ENCODE measurements at places on chromosomes 1 and 21. TPM values are rescaled to one million over a fixed set of nuclear protein-coding genes. Genes with fewer than 3 reads are reported as not detected.

GRCh38 chr1:183675381-183675780 lies 22.3 kb upstream of the APOBEC4 start:
- peaks cover 10% of the 10 kb centered on the region for H3K4me1 ChIP-seq
- H3K27me3 ChIP-seq: no peaks in the 10 kb centered on the region
- DNase-seq: no peak

DNA sequence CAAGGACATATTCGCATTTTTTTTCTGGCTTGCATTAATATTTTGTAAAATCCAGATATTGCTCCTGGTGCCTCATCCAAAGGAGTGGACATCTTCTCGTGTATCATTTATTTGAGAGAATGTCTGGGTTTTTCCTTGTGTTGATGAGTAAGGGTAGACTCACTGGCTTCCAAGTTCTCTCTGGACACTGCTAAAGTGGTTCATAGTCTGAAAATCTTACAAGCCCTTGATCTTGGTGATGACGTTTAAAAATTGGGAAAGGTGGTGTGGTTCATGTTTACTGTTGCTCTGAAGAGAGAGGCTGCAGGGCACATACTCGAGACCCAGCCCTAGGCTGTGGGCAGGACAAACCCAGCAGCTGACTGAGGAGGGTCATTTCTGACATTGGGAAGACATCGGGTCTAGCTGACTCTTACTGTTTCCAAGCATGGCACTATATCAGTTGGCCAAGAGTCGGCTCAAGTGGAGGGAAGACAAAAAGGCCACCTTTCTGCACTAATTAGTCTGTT lies 296.2 kb downstream of the LMX1A start:
- no peaks in the 10 kb centered on the region for H3K36me3 ChIP-seq
- H3K4me1 ChIP-seq: no peaks in the 10 kb centered on the region
- no peak for DNase-seq

GRCh38 chr1:44777969-44778635 lies 2.8 kb downstream of the RPS8 start:
- H3K27ac ChIP-seq: no peak overlapping the region
- H3K4me3 ChIP-seq: no peak overlapping the region
- no peak for DNase-seq
- no peaks in the 10 kb centered on the region for H3K4me1 ChIP-seq
- no peaks in the 10 kb centered on the region for H3K27me3 ChIP-seq

The KRTAP10-8 gene
- total RNA-seq: not detected

- H3K4me3 ChIP-seq: peak overlapping the region; percentile 88
- H3K27me3 ChIP-seq: no peaks in the 10 kb centered on the region
- DNase-seq: no peak
- no peaks in the 10 kb centered on the region for H3K36me3 ChIP-seq
- H3K27ac ChIP-seq: peak overlapping the region; percentile 88
These were observed 637 bp downstream of the PLXNA2 start for GRCh38 chr1:208243527-208243966.

DNA sequence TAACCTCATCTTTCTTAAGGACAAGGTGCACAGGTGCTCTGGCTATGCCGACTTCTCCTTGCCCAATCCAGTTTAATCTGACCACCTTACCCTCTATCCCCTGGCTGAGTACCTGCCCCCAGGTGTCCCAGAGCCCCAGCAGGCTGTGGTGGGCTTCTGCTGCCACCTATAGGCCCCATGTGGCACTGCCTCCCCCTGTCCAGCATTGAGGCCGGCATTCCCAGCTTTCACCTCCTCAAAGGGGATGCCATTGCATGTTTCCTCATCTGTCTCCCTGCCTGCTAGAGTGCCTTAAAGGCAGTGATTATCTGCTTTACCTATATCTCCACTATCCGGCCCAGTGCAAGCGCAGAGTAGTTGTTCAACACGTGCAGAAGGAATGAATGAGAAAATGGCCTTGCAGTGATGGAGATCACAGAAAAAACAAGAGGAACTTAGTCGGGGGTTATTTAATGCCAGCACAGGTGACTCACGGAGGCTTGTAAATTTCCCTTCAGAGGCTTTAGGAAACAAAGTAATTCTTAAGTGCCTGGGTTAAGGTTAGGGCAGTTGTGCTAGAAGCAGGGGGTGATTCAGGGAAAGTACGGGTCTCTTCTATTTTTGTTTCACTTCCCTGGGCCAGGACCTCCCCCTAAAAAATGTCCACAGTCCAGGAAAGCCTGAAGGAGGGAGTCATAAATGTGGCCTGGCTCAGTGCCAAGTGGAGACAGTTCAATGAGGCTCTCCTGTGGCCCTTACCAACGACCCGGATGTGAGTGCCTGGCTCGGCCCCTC lies 131.8 kb upstream of the NGF start:
- no peak overlapping the region for H3K4me3 ChIP-seq
- H3K4me1 ChIP-seq: no peaks in the 10 kb centered on the region
- no peak overlapping the region for H3K27ac ChIP-seq
- peak; percentile 59 for DNase-seq
- H3K36me3 ChIP-seq: no peaks in the 10 kb centered on the region

GRCh38 chr21:41139275-41139674 lies 28.7 kb upstream of the BACE2 start:
- H3K36me3 ChIP-seq: no peaks in the 10 kb centered on the region
- H3K27me3 ChIP-seq: no peaks in the 10 kb centered on the region
- H3K4me3 ChIP-seq: no peak overlapping the region

DNA sequence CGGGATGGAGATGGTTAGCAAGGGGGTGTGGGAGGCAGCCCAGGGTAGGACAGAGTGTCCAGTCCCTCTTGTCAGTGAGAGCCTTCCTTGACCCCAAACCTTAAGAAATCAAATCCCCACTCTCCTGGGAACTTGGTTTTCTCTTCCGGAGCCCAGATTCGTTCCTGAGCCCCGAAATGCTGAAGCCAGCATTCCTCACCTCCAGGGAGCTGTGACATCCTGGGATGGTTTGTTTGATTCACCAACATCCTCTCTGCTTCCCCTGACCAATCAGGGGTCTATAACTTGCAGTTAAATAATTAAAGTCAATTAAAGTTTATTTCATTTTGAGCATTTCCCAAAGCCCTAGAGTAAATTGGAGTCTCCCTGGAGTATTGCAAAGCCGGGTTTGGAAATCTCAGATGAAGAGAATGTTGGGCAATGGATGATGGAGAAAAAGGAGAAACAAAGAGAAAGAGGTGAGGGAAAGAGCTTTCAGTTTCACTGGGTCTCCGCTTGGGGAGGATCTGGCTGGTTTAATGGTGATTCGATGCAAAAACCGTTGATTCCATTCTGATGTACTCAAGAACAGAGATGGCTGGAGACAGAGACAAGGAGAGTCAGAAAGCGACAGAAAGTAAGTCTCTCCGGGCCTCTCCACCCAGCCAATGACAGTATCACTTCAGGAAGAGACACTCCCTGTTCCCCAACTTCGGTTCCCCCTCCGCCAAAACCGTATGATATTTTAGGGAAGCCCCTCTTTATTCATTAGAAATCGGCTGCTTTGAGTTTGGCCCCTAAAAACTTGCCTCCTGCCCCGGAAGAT lies 12.8 kb upstream of the ALX3 start:
- peak overlapping the region; percentile 66 for H3K27ac ChIP-seq
- H3K36me3 ChIP-seq: no peaks in the 10 kb centered on the region
- H3K27me3 ChIP-seq: no peaks in the 10 kb centered on the region
- peaks cover 17% of the 10 kb centered on the region for H3K4me1 ChIP-seq

DNA sequence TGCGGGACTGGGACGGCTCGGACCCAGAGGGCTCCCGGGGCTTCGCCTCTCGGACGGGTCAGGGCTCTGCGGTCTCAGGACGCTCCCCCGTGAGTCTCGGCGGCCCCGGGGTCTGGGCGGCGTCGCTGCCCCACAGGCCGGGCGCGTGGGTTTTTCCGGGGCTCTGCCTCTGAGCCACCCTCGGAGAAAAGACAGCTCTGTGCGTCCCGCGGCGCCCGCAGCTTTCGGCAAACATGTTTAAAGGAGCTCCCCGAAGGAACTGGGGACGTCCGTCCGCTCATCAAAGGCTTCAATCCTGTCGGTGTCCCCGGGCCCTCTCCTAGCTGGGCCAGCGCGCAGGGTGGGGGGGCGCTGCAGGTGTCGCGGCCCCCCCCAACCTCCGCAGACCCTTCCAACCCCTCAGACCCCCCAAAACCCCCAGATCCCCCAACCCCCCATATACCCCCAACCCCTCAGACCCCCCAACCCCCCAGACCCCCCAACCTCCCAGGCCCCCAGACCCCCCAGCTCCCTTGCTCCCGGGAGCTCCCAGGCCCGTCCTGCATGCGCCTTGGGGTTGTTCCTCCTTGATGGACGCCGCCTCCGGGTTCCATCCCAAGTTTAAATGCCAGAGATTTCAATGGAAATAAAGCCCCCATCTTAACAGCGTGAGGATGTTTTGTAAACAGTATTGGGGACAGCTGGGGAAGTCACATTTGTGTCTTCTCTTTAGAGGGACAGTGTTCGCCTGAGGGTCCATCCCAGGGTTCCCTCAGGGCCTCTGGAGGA lies 996 bp upstream of the C1orf159 start:
- no peaks in the 10 kb centered on the region for H3K36me3 ChIP-seq
- H3K4me3 ChIP-seq: peak overlapping the region; percentile 42
- H3K27ac ChIP-seq: no peak overlapping the region
- DNase-seq: no peak
- H3K4me1 ChIP-seq: peaks cover 16% of the 10 kb centered on the region
- H3K27me3 ChIP-seq: no peaks in the 10 kb centered on the region

DNA sequence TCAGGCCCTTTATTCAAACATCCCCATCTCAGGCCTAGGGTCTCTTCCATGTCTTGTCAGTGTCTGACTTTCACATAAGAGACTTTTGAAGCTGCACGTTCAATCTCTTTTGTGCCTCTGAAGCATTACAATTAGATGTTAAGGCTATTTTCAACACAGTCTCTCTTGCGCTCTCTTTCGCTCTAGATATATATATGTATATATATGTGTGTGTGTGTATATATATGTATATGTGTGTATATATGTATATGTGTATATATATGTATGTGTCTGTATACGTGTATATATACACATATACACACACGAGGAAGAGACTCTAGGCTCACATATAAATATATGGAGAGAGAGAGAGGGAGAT lies 162.5 kb upstream of the RNPC3 start:
- H3K27me3 ChIP-seq: no peaks in the 10 kb centered on the region
- H3K4me3 ChIP-seq: no peak overlapping the region
- no peak for DNase-seq
- no peaks in the 10 kb centered on the region for H3K4me1 ChIP-seq
- no peaks in the 10 kb centered on the region for H3K36me3 ChIP-seq

GRCh38 chr1:32742199-32742947 lies 39.8 kb upstream of the SYNC start:
- H3K27me3 ChIP-seq: no peaks in the 10 kb centered on the region
- DNase-seq: no peak
- no peaks in the 10 kb centered on the region for H3K36me3 ChIP-seq
- H3K4me3 ChIP-seq: peak overlapping the region; percentile 76

The SPATA45 gene
- not detected for total RNA-seq

DNA sequence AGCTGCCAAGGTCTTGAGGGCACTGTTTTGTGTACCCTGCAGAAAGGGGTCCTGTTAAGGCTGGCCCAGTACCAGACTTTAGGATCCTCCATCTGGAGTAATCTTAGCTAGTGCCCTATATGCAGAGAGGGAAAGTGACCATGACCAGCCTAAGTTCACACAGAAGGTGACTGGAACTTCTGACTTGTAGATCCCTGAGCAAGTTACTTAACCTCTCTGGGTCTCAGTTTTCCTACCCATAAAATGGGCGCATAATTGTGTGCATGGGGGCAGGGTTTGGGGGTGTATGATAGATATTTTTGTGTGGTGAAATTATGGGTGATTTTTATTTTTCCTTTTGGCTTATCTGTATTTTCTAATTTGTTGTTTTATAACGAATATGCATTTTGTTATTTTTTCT lies 3.3 kb upstream of the SHISAL2A start:
- no peak overlapping the region for H3K4me3 ChIP-seq
- no peaks in the 10 kb centered on the region for H3K4me1 ChIP-seq
- no peaks in the 10 kb centered on the region for H3K36me3 ChIP-seq
- H3K27me3 ChIP-seq: peaks cover 3% of the 10 kb centered on the region
- DNase-seq: no peak

The CD1E gene
- total RNA-seq: not detected

Data from right atrium auricular region (tissue), 2 donors.